ENCODE measurements at places on chromosomes 11 and 22. TPM values are rescaled to one million over a fixed set of nuclear protein-coding genes. Genes with fewer than 3 reads are reported as not detected.

The DNAJB7 gene
- not detected for polyA plus RNA-seq

The C11orf21 gene
- polyA plus RNA-seq = not detected

The ABCC8 gene
- 4.9 TPM for polyA plus RNA-seq

The MMP12 gene
- not detected for polyA plus RNA-seq
